Activated CD8-positive, alpha-beta memory T cell treated with anti-CD3 and anti-CD28 coated beads for 48 hours (primary cell): ENCODE measurements at places on chromosomes 2 and 18.

DNA sequence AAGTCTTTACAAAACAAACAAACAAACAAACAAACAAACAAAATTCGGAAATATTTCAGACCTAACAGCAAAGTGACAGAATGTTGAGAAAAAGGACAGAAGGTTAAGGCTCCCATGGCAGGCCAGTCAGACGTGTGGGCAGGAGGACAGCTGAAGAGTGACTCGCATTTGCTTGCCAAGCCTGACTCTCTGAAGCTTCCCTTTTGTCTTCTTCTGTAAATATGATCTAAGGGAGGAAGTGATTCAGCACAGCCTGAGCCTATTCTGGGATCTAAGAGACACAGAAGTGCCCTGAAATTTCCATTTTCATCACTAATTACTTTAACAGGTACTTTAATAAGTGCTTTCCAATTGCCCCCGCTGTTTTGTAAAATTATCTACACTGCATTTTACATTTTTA lies 134.0 kb upstream of the LYPD1 start:
- no peak for DNase-seq

DNA sequence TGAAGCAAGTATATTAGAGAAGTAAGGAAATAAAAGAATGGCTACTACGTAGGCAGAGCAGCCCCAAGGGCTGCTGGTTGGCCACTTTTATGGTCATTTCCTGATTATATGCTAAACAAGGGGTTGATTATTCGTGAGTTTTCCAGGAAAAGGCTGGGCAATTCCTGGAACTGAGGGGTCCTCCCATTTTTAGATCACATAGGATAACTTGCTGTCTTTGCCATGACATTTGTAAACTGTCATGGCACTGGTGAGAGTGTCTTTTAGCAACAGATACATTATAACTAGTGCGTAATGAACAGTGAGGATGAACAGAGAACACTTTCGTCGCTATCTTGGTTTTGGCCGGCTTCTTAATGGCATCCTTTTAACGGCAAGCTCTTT lies 2.6 kb upstream of the UBE2F start:
- no peak for DNase-seq

DNA sequence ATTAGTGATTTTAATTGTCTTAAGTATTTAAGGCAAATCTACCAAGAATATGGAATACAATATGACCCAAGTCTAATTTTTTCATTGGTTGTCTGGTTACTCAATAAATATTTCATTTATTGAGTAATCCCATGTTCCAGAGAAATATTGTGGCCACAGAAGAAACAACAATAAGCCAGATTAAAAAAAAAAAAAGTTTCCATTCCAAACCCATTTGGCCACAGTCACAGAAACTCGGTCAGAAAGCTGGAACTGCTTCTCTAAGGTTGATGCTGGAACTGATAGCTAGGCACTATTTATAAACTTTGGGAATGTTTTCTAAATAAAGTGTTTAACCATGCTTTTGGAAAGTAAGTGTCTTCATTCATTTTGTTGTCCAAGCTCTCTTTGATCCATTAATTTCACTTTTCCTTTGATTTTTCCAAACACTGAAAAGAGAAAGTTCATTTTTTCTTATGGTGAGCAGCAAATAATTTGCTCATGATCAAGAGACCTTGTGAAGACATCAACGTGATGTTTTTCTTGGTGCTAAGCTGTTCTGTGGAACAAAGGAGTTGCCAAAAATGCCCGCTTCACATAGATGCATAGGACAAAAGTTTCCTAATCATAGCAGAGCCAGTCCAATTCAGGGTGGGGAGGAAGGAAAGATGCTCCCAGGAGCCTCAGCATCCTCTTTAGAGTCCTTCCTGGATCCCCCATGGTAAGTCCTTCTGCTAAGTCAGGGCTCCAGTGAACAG lies 72.1 kb upstream of the CCBE1 start:
- DNase-seq: no peak

GRCh38 chr2:197216361-197216979 lies 94.1 kb downstream of the ANKRD44 start:
- DNase-seq: no peak

GRCh38 chr2:235445116-235445515 lies 48.7 kb upstream of the AGAP1 start:
- DNase-seq: no peak

DNA sequence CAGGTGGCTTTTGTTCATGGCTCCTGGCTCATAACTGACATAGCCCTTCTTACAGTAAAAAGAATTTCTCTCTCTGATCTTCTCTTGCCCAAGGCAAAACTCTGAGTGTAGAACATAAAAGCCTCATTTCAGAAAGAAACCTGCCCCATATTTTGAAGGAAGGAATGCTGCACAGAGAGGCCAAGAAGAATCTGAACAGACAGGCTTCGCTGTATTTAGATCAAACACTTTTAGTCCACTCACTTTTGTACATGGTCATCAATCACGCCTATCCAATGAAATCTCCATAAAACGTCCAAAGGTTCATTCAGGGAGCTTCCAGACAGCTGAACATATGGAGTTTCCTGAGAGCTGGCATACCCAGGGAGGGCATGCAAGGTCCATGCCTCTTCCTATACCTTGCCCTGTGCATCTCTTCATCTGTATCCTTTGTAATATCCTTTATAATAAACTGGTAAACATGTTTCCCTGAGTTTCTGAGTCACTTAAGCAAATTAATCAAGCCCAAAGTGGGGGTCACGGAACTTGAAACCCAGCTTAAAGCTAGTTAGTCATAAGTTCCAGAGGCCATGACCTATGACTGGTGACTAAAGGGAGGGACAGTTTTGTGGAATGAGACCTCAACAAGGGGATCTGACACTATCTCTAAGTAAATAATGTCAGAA lies 62.5 kb upstream of the TMEM247 start:
- DNase-seq: no peak

- no peak for DNase-seq
Measured at GRCh38 chr2:67713376-67713775, 316.2 kb downstream of the ETAA1 start.

DNA sequence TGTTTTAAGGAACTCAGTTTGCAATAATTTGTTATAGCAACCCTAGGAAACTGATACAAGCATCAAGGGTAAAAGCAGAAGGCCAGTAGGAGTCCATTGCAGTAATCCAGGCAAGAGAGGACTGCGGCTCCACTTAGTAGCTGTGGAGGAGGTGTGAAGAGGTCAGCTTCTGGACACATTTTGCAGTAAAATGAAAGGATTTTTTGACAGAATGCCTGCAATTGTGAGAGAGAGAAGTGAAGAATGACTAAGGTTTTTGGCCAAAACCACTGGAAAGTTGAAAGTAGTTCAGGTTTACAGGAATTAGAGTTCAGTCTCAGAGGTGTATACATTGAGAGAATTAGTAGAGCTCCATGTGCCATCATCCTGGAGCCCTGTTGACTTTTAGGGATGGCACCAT lies 129.5 kb downstream of the RHBDD1 start:
- DNase-seq: no peak

- no peak for DNase-seq
Measured at GRCh38 chr2:65638443-65638842, 206.0 kb upstream of the SPRED2 start.

GRCh38 chr2:190763100-190763499 lies 114.2 kb downstream of the NAB1 start:
- no peak for DNase-seq

GRCh38 chr2:239549711-239550255 lies 149.0 kb upstream of the HDAC4 start:
- no peak for DNase-seq

- no peak for DNase-seq
Measured at GRCh38 chr2:97812931-97813330, 99.6 kb downstream of the ZAP70 start.

DNA sequence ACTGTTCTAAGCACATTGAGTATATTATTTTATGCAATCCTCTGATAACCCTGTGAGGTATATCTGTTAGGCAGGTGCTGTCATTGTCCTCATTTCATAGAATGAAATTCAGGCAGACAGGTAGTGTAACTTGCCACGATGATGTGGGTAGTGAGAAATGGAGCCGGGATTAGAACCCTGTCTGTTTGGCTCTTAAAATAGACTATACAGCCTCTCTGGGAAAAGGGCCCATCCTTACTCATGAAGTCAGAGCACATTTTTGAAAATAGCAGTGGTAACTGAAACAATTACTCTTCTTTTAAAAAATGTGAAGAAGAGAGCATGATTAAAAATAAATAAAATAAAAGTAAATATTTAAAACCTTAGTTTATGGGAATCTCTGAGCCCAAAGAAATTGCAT lies 23.0 kb downstream of the FAM171B start:
- no peak for DNase-seq

DNA sequence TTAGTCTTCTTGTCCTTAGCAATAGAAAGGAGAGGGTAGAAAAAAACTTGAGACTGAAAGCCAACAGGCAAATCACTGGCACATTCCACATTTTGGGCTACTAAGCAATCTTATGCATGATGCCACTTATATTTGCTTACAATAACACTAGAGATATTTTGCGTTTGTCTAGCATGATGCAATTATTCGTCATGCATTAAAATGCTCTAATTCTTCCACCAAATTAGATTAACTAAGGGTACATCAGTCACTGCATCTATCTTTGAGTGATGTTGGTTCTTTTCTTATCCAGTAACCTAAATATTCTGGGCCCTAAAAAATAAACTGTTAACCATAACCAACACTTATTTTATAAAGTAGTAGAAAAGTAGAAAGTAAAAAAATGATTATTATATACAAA lies 1311.7 kb upstream of the CDH2 start:
- no peak for DNase-seq

DNA sequence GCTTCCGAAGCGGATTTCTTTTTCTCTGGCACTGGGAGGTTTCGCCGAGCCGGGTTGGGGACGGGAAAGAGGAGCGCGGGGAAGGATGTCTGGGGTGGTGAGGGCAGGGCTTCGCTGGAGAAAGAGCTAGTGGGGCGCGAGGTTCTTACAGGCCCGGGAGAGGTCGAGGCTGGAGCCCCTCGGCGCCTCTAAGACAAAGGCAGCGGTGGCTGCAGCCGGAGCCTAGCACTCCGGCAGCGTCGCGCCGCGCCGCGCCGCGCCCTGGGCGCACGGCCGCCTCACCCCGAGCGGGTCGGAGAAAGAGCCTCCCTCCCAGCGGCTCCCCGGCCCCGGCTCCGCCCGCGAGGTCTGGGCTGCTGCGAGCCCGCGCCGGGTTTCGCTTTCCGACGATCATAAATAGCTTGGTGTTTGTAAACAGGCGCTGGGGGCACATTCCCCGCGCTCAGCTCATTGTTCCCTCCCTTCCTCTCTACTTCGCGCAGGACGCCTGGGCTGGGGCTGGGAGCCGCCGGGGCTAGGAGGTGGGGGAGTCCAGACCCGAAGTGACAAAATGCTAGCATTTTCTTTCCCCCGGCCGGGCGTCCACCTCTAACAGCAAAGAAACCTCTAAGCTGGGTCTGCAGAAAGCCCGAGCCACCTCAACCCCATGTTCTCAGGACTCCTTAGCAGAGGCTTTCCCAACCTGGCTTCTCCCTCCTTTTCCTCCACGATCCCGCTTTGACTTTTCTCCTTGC lies 813 bp upstream of the MEIS1 start:
- DNase-seq: no peak

DNA sequence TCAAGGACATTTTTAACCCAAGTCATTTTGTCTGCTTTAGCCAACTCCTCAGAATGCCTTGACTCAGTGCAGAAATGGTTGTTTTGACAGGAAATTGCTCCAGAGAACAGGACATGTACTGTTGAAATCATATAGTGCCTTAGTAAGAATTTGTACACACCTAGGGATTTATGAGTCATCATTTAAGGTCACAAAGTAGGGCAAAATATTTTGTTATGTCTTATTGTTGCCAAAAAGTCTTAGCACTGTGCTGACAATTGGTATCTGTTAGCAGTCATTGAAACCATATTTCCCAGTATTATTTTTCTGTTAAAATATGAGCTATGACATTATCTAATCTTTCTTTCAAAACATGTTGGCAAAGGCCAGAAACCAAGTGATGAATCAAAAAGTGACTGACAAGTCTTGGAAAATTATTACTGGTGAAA lies 104.5 kb downstream of the OSBPL6 start:
- no peak for DNase-seq

GRCh38 chr18:23986600-23987359 lies 27.8 kb upstream of the TTC39C start:
- DNase-seq: no peak

DNA sequence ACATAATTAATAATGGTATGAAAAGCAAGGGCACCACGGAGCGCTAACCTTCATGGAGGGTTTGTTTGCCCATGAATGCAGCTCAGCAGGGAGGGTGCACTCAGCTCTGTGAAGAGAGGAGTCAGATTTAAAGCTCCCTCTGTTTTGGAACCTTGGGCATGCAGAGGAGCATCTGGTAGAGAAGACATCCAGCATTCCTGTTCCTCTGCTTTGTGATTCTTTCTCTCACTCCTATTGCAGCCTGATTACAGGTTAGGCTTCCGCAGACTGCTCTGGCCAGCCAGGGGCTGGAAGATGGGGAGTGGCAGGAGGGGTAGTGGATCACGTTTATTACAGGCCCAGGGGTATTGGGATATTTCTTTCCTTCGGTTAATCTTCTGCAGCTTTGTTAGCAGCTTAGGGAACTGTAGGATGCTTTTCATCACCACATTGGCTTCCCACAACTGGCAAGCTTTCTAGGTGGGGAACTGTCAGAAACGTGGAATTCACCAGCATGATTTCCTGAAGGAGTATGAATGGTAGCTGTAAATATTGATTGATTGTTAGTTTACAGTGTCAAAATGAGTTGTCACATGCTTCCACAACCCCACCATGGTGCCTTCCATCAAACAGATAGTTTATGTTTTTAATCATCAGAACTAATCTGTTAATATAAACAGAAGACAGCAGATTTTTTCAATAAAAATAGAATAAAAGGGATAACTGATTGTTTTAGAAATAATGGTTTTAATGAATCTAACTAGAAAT lies 201.1 kb downstream of the VAPA start:
- no peak for DNase-seq

DNA sequence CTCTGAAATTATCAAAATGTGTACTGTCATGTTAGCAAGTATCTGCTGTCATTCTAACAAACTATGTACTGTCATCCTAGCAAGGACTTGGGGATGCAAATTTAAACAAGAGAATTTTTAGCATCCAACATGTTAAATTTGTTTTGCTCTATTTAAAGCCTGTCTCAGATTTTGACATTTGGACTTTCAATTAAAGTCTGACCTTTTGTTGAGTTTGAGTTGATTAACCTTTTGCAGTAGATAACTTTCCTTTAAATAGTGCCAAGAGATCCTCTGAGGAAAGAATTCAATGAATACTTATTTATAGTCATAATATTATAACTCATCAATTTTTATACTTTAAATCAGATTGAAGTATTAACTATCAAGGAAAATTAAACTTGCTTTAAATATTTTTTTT lies 80.2 kb downstream of the TDRD15 start:
- no peak for DNase-seq

DNA sequence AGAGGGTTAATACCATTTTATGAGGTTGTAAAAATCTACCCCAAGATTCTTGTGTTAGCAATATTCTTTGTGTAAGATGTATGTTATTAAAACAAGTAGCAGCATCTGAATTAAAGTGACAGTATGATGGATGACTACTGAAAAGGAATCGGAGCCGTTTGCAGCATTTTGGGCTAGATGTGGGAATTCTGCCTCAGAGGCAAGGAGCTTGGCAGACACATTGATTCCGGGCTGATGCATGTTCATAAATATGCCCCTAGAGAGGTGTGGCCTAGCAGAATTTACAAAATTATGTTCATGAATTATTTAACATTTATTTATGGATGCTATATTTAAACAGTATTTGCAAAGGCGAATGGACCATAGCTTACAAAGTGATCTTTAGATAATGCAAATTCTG lies 389.0 kb upstream of the ETAA1 start:
- no peak for DNase-seq
